ENCODE measurements at places on chromosomes 5 and 9.

DNA sequence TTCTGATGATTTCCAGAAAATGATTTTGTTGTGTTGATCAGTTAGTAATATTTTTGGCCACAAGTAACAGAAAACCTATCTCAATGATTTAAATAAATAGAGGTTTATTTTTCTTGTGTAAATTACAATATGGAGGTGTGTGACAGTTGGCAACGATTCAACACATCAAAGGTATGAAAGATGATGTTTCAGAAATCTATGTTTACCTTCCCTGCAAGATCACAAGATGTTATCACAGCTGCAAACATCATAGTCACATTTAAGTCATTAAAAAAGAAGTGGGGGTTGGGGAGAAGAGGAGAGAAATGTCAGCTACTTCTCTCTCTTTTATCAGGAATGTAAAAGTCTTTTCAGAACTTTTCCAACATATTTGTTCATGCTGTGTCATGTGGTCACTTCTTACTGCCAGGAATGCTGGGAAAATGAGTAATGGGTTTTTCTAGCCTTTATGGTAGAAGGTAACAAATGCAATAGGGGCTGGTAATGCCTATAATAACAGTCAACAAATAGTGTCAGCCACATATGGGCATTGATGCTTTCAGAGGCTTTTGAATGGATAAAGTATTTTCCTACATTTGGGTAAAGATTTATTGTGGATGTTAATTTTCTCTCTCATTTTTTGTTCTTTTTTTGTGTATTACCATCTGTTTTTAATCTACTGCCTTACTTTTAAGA lies 742.7 kb downstream of the TLE1 start:
- no peak for DNase-seq

GRCh38 chr9:1462626-1463308 lies 412.6 kb downstream of the DMRT2 start:
- no peak for DNase-seq

- no peak for DNase-seq
Observed at GRCh38 chr5:109126481-109126880, 283.3 kb downstream of the PJA2 start.

DNA sequence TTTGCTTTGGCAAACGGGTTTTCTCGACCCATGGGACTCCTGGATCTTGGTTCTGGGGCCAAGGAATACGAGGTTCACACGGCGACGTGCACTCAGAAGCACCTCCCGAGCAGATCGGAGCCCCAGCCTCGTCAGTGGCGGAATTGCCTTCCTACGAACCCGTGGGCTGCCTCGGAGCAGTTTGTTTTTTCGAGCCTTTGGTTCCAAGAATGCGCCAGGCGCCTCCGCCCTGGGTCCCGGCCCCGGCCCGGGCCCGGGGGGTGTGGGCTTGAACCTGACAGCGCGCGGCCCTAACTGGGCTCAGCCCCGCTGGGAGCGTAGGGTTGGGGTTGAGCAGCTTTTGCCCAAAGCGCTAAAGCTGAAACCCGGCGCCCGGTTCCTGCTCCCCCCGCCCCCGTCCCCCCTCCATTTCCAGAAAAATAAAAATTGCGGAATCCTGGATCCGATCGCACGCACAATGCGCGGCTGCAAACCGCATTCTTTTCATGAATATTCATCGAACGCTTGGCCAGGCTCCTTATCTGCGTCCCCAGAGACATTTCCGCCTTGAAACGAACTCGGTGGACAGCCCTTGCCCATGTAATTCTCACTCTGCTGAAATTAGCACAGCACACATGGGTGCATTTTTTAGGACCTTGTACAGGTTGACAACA lies 1.0 kb downstream of the BASP1 start:
- no peak for DNase-seq

- no peak for DNase-seq
Observed at GRCh38 chr5:131114754-131115153, 50.3 kb downstream of the HINT1 start.

- peak; percentile 36 for DNase-seq
Observed at GRCh38 chr9:128724744-128725211, 851 bp upstream of the ZDHHC12 start.

DNA sequence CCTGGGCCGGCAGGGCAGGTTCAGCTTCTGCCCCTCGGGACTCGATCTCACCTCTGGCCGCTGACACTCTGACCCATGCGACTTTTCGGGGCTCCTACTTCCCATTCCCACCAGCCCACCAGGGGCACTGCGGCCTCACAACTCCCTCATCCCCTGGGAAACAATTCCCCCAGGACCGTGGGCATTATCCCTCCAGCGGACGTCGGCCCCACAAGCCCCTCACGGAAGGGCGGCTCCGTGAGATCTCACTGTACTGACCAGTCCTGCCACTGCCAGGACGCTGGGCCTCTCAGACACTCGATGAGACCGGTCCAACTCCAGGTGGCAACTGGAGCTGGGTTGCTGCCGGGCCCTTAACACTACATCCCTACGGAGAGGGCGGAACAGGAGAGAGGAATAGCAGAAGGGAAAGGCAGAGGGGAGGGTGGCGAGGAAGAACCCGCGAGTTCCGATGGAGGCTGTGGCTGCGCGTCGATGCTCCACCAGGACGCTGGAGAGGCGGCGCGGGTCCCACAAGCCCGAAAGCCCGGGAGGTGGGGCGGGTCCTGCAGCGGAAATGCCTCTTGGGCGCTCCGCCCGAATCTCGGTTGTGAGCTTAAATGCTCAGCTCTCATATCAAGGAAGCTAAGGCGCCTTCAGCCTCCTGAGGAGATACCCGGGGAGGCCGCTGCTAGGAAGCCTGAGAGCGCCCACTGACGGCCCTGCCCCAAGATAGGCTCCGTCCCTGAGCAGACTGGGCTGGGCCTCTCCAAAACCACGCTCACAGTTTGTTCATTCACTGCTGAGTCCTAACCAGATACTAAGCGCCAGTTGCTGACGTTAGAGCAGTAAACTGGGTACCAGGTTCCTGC lies 36.3 kb downstream of the VCP start:
- DNase-seq = peak; percentile 36

GRCh38 chr5:43540746-43541145 lies 16.1 kb downstream of the PAIP1 start:
- no peak for DNase-seq

GRCh38 chr5:33146881-33147280 lies 293.9 kb upstream of the TARS1 start:
- no peak for DNase-seq

DNA sequence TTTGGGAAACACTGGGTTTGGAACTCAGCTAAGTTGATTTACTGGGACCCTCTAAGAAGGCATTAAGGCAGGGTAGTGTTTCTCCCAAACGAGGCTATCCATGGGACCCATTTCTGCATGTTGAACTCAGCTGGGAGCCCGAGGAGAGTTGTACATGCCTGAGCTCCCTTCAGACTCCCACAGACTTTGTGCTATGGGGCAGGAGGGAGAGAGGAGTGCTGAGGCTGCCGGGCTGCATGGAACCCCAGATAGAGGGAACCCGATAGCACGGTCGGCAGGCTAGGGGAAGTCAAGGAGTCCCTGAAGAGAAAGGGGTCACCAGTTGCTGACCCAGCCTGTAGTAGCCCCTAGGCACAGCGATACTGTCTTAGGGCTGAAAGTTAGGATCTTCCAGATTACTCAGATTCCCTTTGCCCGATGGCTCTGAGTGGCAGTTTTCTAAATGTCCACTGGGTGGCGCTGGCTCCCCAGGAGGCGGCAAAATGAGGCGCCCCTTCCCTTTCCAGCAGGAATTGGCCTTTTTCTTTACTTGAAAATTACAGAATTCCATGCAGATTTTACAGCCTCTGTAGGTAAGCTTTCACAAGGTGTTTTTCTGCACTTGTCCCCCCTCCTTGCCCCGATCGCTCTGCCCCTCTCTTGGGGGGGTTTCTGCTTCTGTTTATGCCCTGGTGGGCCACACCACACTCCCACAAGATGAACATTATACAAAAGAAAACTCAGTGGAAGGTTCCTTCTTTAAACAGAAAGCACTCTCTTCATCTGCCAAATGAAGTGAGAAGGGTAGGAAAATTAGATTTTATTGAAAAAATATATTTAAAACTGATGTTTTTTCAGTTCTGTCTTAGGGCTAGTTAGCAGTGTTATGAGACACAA lies 17.8 kb downstream of the NANS start:
- DNase-seq = no peak

GRCh38 chr9:7164440-7165330 lies 406.9 kb downstream of the KDM4C start:
- DNase-seq = no peak

- DNase-seq = peak; percentile 98
Observed at GRCh38 chr5:132387640-132388117, 18.2 kb downstream of the SLC22A5 start.

- no peak for DNase-seq
Observed at GRCh38 chr5:38259062-38259808, 876 bp downstream of the EGFLAM start.

DNA sequence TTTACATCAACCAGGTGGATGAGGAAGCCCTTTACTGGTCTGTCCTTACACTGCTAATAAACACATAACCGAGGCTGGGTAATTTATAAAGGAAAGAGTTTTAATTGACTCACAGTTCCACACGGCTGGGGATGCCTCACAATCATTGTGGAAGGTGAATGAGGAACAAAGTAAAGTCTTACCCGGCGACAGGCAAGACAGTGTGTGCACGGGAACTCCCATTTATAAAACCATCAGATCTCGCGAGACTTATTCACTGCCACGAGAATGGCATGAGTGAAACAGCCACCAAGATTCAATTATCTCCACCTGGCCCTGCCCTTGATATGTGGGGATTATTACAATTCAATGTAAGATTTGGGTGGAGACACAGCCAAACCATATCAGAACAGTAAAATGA lies 67.3 kb upstream of the GRAMD2B start:
- no peak for DNase-seq

GRCh38 chr5:171336521-171337209 lies 27.6 kb downstream of the TLX3 start:
- DNase-seq = peak; percentile 33

- DNase-seq = no peak
Observed at GRCh38 chr5:160266044-160266443, 36.7 kb downstream of the FABP6 start.

DNA sequence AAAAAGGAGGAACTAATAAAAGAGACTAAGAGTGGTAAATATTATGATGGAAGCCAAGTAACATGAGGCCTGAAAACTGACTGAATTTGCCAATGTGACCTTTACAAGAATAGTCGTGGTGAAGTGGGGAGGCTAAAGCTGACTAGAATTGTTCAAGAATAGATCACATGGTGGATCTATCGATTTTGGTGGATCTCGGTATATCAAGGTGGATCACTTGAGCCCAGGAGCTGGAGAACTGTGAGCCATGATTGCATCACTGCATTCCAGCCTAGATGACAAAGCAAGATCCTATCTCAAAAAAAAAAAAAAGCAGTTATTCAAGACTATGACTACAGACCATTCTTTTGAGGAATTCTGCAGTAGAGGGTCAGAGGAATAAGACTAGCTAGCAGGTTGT lies 15.1 kb downstream of the ERMP1 start:
- DNase-seq = peak; percentile 25

- no peak for DNase-seq
Observed at GRCh38 chr9:16449076-16449730, 421.3 kb downstream of the BNC2 start.

- DNase-seq = no peak
Observed at GRCh38 chr9:94560237-94560636, 5.4 kb downstream of the PCAT7 start.

DNA sequence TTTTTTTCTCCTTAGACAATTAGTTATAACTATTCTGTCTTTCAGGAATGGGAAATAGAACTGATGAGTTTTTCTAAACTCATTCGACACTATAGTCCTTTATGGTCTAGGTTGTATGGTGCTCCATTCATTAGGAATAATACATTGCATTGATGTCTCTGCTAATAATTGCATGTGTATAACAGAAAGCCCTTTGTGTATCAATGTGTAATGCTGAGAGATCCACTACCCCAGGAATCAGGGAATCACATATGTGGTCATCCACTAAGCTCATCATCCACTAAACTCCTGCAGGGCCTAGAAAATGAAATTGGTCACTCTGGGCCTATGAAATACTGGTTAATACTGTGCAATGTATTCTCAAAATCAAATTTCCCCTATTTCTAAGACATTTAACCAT lies 242.0 kb upstream of the CDH18 start:
- DNase-seq = no peak

GRCh38 chr9:124122813-124123462 lies 111.4 kb downstream of the LHX2 start:
- peak; percentile 63 for DNase-seq

GRCh38 chr9:70588999-70589398 lies 174.5 kb upstream of the KLF9 start:
- DNase-seq = no peak
